Activated T-cell treated with anti-CD3 and anti-CD28 coated beads, Interleukin-2, amount 50 U/mL, for 48 hours (primary cell): ENCODE measurements at places on chromosomes 6 and 20.
A peak's percentile ranks its signal among the peaks of the same experiment; 100 is the strongest.

DNA sequence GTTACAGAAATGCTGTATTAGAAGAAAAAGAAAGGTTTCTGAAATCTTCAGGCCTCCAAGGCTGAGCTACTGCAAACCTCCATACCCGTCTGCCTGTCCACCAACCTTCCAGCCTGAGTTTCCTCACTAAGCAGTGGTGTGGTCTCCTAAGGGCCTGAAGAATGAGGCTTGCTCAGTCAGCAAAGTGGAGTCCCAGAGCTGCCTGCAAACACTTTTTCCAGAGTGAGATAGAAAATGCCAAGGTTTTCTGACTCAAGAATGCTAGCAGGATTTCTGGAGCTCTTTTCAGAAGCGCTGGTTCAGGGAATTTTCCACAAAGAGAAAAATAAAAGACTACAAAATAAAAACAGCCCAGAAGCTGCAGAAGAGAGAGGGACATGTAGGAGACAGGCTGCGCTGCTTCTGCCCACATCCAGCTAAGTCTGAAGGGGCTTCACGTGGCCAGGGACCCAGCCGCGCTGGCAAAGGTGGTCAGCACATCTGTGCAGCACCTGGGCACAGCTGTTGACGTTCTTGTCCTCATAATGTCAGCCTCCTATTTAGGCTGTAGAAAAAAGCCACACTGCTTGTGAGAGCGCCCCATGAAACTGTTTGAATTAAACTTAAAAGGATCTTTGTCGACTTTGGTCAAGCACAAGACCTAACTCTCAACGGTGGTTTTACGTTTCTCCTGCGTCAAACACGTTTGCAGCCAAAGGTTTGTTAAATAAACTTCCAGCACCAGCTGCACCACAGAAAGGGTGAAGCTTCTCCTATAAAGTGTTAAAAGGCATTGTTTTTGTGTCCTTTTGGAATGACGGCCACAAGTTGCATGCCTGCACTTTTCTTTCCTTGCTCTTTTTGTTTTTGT is 209.0 kb downstream of the THBS2 start:
- no peak for DNase-seq

- no peak for DNase-seq
These were observed 7.5 kb downstream of the MGME1 start for GRCh38 chr20:17976305-17976704.

GRCh38 chr6:152130441-152130840 is 323.0 kb downstream of the ESR1 start:
- DNase-seq: no peak

GRCh38 chr6:39085129-39085797 is 29.7 kb downstream of the SAYSD1 start:
- DNase-seq: no peak

GRCh38 chr6:33607784-33608161 is 13.3 kb upstream of the ITPR3 start:
- peak; percentile 58 for DNase-seq
